Bronchial epithelial cell (primary cell): ENCODE measurements at places on chromosomes 1 and 21. TPM values are rescaled to one million over a fixed set of nuclear protein-coding genes. Genes with fewer than 3 reads are reported as not detected.

TTC22 gene
- 7.4 and 12.5 TPM in 2 replicates for total RNA-seq

MAN1A2 gene
- 44.0 and 49.8 TPM in 2 replicates for total RNA-seq

PPIAL4G gene
- not detected in 2 replicates for total RNA-seq

TFF2 gene
- not detected in 2 replicates for total RNA-seq

UBL4B gene
- not detected in 2 replicates for total RNA-seq

SPRR1B gene
- 11.8 and 91.5 TPM in 2 replicates for total RNA-seq

DNA sequence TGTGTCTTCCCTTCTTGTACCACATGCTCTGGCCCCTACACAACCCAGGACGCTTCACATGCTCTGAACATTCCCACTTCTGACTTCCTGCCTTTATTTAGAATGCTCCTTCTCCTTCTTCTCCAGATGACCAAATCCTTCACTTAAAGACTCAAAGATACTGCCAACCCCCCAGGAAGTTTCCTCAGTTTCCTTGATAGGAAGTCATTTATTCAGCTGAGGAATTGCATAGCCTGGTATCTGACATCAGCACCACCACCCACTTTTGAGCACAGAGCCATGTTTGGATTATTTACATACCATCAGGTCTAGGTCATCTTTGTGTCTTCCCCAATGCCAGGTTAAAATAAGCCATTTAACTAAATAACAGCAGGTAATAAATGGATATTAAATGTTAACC, 42.4 kb downstream of the GFI1 start:
- DNase-seq, result peak; percentile 53

GRCh38 chr1:36622741-36623648, 140.3 kb upstream of the CSF3R start:
- DNase-seq, result no peak

GRCh38 chr1:77592906-77593305, 89.6 kb downstream of the ZZZ3 start:
- DNase-seq, result no peak

- DNase-seq, result no peak
These were observed 23.0 kb downstream of the IPO9 start for GRCh38 chr1:201851949-201852348.

- DNase-seq, result no peak
These were observed 111.2 kb upstream of the CACHD1 start for GRCh38 chr1:64358692-64359091.

DNA sequence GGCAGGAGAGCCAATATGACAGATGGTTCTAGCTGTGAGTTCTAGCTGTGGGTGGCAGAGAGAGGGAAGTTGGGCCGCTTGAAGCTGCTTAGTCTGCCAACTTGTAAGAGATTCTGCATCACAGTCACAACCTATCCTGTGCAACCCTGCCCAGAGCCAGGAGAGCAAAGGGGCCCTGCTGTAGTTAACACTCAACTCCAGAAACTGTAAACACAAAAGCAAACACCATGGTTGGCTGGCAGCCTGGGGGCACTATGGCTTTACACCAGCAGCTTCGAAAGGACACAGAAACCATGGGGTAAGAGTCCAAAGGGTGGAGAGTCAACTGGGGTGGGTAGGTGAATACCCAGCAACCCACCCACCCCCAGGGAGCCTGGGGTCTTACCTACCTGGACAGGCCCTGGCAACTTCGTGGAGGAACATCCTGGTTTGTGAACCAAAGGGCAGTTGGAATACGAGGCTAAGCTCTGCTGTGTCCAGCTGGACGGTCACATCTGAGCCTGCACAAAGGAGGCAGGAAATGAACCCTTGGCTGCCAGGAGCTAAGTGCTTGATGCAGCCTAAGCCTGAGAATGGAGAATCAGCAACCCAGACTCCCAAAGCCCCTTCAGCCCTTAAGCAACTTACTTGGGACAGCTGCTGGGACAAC, 6.4 kb downstream of the INPP5B start:
- no peak for DNase-seq

GRCh38 chr1:229295745-229296144, 24.8 kb downstream of the RAB4A start:
- DNase-seq, result no peak

DNA sequence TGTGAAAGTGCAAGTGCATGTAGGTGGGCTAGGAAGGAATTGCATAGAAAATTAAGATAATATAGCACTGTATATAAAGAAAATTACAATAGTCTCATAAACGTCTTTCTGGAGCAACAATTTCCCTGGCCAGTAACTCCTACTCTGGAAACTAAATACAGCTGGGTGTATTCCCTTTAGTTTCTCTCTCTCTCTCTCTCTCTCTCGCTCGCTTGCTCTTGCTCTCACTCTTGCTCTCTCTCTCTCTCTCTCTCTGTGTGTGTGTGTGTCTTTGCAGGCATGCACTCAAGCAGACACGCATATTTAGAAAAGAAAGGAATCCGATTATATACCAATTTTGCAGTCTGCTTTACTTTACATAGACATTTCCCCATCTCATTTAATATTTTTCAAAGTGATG, 14.7 kb downstream of the S100A10 start:
- DNase-seq, result no peak

DNA sequence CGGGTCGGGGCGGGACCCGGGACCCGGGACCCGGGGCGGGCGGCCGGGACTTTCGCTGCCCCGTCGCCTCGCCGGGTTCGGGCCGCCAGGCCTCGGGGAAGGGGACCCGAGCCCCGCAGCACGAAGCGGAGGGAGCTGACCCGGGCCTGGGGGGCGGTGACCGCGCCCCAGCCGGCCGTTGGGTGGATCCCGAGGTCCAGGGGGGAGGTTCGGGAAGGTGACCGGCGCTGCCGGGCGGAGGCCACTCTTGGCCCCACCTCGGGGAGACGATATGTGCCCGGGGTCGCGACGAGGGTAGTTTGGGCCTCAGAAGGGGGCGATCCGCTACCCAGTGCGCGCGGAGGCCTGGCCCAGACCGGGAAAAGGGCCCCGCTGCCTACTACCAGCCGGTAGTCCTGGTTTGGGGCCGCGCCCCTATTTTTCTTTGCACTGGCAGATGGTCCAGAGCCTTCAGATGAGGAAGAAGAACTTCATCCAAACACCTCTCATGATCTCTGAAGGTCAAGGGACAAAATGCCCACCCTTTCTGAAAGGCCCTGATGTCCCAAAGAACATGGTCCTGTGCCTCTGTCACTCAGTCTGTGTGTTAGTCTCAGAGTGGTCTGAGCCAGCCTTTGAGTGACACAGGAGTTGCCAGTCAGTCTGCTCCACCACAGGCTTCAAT, 766 bp downstream of the AGO4 start:
- peak; percentile 21 for DNase-seq

DNA sequence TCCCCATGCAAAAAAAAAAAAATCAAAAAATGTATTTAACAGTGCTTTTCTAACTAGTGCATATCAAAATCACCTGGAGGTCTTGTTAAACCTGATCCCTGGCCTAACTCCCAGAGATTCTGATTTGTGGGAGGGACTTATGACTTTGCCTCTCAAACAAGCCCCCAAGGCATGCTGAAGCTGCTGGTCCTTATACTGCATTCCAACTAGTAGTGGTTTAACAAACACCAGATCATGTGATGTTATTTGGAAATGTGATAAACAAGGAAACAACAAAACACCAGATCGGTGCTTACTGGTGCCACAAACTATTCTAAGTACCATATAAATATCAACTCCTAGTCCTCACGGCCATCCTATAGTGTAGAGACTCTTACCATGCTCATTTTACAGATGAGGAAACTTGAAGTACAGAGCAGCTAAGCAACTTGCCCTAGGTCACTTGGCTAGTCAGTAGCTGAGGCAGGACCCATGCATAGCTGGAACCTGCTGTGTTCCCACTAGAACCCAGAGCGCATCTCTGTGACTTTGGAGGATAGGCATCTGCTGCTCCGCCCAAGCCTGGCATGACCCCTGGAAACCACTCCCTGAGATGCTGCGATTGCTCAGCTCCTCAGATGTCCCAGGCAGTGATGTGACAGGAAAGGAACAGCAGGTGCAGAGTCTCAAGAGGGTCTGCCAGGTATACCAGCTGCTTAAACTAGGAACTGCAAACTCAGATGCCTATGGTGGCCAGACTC, 38.1 kb downstream of the SOX13 start:
- DNase-seq, result no peak

GRCh38 chr1:158323866-158324265, 7.5 kb downstream of the CD1B start:
- DNase-seq, result no peak

DNA sequence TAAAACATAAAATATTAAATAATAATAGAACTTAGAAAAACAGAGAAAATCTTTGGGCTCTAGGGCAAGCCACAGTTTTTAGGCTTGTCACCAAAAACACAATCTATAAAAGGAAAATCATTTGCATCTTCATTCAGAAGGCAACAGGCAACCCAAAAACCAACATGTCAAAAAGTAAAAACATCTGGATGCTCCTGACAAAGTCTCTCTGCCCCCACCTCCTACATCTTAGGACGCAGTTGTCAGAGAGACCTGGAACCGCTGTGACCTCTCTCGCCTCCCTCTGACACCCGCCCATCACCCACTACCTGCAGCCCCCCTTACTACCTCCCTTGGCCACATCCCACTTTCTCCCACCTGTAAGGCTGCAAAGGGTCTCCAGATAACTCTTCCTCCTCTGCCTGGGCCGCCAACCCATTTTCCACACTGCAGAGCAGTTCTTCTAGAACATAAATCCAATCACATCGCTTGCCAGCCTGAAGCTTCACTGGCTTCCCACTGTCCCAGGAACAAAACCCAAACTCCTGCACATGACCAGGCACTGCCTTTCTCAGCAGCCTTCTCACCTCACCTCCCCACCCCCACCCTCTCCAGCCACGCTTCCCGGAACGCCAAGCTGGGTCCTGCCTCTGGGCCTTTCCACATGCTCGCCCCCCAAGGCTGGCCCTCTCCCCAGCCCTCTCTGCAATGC, 14.7 kb downstream of the PRDM15 start:
- no peak for DNase-seq

- DNase-seq, result peak; percentile 20
These were observed 95.3 kb upstream of the DISP3 start for GRCh38 chr1:11383553-11384169.

DNA sequence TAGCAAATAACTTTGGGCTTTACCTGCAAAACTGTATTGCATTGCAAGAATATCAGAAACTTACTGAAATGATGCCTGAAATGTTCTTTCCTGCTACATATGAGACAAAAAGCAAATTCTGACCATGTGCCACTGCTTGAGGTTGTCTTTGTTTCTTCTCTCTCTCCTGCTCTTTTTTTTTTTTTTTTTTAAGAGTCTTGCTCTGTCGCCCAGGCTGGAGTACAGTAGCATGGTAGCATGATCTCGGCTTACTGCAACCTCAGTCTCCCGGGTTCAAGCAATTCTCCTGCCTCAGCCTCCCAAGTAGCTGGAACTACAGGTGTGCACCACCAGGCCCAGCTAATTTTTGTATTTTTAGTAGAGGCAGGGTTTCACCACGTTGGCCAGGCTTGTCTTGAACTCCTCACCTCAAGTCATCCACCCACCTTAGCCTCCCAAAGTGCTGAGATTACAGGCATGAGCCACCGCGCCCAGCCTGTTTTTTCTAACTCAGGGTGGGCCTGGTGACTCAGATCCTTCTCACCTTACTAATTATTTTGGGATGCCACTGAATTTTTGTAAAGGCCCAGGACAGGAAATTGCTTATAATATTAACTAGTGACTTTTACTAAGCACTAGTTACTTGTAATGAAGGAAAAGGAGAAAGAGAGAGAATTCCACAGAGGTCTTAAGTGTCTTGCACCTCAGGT, 35.9 kb downstream of the DNASE2B start:
- DNase-seq, result peak; percentile 43

DNA sequence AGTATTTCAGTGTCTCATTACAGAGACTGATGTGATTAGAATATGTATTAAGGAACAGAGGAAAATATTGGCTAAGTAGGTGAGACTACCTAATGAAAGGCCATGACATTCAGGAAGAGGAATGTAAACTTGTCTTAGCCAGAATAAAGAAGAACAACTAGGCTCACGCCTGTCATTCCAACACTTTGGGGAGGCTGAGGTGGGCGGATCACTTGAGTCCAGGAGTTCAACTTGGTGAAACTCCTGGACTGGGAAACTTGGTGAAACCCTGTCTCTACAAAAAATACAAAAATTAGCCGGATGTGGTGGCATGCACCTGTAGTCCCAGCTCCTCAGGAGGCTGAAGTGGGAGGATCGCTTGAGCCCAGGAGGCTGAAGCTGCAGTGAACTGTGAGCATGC, 14.8 kb upstream of the CACYBP start:
- DNase-seq, result no peak

DNA sequence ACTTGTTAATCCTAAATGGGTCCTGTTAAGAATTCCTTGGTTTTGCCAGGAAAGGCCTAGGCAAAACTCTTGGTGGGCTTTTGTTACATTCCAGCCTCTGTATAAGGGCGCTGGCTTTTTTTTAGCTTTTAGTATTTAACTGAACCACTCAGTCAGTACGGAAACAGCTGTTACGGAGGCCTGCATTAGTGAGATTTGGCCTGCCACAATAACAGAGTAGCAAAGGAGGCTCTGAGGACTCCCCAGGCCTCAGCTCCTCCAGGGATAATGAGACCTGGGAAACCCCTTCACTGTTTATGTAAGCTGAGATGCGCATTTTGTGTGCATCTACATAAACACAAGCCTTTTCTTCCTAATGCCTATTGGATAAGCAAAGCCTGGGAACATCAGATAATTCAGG, 210.2 kb downstream of the APP start:
- DNase-seq, result no peak

DNA sequence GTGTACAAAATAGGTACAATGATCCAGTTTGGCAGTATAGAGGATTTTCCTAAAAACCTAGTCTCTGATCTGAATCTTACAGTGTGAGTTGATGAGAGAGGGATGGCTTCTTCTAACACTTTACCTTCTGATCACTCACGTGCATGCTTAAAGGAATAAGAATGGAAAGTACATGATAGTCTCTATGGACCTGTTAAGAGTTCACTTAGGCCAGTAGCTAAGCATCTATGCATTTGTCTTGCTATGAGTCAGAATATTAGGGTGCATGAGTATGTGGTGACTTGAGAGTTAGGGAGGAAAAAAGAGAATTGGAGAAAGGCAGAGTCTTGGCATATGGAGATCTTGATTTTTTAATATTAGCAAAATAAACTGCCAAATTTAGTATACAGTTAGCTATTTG, 206.3 kb downstream of the COL11A1 start:
- peak; percentile 29 for DNase-seq

DNA sequence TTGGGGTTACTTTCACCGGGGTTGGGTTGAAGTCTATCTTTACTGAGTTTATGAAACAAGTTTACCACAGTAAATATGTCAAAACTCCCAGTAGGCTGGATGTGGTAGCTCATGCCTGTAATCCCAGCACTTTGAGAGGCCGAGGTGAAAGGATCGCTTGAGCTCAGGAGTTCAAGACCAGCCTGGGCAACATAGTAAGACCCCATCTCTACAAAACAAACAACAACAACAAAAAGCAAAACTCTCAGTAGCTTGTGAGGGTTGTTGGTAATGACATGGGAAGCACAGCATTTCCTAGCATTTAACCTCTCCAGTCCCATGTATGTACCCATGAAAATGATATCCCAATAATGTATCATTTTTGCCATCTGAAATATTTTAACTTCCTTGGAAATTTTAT, 34.7 kb downstream of the GJA5 start:
- DNase-seq, result no peak

GRCh38 chr1:215243345-215244054, 161.0 kb downstream of the KCNK2 start:
- no peak for DNase-seq
